Stimulated activated CD4-positive, alpha-beta T cell treated with anti-CD3 and anti-CD28 coated beads, Interleukin-4, amount 100 ng/mL, for 24 hours (primary cell): ENCODE measurements at places on chromosomes 7 and 10.

GRCh38 chr10:117477961-117478670 is 64.4 kb upstream of the EMX2 start:
- DNase-seq: no peak

DNA sequence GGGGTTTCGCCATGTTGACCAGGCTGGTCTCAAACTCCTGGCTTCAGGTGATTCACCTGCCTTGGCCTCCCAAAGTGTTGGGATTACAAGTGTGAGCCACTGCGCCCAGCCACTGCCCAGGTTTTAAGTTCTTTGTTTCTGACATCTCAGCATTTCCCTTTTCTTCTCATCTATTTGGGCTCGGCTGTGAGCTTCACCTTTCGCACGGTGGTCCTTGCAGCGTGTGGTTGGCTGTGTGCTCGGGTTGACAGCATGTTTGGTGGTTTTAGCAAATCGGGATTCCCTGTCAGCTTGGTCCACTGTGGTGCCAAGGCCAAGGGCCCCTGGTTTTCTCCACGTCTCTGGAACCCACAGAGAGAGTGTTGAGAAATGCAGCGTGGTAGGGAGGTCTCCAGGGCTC is 138.8 kb downstream of the DNAJB6 start:
- DNase-seq: no peak

GRCh38 chr10:29859521-29860130 is 199.8 kb downstream of the JCAD start:
- DNase-seq: no peak

DNA sequence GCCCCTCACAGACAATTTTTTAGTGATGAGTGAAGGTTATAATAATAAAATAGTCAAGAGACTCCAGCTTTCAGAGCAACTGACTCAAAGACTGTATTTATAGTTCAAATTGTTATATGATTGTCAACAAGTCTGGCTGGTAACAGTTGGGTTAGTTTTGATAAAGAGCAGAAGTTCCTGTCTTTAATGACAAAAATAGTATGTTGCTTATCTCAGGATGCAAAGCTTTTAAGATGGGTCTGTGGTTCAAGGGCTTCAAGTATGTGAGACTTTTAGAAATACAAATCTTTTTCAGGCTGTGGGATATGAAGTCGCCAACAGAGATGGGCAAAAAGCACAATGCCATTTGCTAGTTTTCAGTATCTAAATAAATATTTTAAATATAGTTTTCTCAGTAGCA is 118.4 kb downstream of the ABCA13 start:
- DNase-seq: no peak

DNA sequence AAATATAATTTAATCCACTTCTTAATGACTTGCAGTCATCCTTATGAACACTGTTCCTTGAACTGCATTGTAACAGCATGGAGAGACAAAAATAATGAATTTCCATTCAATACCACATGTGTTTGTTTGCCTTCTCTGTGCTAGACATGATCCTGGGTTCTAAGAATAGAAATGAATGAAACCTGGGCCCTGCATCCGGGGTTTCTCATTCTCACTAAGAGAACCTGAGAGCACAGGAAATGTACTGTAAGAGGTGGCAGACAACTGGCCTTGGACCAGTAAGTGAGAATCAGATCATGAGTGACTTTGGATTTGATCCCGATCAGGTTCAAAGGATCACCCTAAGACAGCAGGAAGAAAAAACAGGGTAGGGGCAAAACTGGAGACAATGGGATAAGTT is 37.2 kb upstream of the CUL1 start:
- no peak for DNase-seq

GRCh38 chr7:132840199-132840598 is 241.7 kb downstream of the CHCHD3 start:
- DNase-seq: no peak

DNA sequence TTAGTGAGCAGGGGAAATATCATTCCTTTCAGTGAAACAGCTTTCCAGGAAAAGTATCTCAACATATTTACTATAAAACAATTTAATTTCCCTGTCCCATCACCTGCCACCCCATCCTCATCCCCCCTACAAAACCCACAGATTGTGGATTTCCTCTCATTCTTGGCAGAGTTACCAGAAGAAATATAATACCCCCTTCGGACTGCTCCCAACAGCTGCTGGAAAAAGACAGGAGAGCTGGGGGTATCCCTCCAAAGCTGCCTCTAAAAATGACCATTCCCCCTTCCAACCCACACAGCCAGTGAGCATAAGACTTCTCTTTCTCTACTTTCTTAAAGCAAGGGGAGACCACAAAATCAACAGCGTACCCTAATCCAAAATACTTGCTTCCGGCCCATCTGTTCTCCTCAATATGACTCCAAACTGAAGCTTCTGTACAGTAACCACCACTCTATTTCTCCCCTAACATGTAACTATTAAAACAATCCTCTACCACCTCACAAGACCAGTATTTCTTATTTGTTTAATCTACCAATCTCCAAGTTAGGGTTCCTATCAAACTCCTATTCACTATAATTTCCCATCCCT is 7.8 kb downstream of the FBXW4 start:
- no peak for DNase-seq

GRCh38 chr7:30348083-30348560 is 63.7 kb downstream of the ZNRF2 start:
- peak; percentile 59 for DNase-seq

DNA sequence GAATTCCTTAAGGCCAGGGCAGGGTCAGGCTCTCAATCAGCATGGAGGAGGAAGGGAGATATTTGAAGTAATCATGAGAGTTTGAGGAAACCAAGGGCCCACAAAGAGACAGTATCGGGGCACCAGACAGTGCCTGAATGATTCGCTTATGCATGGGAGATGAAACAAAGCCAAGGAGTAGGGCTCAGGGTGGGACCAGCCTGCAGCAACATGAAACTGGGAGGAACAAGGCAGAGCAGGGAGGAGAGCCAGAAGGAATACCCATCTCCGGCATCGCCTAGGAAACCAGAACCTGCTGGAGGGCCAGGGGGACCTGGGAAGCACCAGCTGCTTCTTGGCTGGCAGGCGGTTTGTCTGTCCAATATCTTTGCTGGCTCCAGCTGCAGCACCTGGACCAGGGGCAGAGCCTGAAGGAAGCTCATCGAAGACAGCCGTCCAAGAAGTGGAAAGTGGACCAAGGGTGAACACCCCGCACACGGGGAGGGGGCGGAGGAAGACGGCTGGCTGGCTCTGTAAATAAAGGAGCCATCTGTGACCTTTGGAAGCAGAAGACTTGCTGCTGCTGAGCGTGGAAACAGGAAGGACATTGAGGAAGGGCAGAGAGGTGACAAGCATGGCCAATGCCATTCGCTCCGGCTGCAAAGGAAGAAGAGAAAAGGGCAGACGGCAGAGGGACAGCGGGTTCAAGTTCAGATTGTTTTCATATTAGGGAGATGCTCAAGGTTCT is 34.4 kb upstream of the ECHDC3 start:
- no peak for DNase-seq

- DNase-seq: no peak
Observed at GRCh38 chr7:131953184-131953583, 396.8 kb upstream of the PODXL start.

DNA sequence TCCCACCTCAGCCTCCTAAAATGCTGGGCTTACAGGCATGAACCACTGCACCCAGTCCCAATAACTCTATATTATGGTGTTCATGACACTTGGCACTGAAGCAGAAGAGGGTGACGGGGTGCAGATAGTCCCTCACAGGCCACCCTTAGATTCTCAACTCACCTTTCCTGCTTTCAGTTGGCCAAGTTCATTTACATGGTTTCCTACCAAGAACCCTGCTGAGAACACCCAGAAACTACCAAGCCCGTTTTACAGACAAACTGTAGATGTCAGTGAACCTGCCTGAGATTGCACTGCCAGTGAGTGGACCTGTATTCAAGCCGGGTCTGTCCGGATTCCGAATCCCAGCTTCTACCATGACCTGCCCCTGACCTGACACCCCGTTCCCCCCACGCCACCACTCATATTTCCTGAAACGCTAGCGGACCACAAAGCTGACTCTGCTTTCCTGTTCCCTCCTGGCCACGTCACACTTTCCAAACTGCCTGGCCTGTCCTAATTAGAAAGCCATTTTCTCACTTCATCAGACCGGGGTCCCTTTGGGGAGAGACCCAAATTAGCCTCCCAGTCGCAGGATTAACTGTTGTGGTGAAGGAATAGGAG is 17.3 kb downstream of the GRID2IP start:
- DNase-seq: peak; percentile 47

GRCh38 chr7:69799990-69800389 is 201.7 kb downstream of the AUTS2 start:
- DNase-seq: no peak

DNA sequence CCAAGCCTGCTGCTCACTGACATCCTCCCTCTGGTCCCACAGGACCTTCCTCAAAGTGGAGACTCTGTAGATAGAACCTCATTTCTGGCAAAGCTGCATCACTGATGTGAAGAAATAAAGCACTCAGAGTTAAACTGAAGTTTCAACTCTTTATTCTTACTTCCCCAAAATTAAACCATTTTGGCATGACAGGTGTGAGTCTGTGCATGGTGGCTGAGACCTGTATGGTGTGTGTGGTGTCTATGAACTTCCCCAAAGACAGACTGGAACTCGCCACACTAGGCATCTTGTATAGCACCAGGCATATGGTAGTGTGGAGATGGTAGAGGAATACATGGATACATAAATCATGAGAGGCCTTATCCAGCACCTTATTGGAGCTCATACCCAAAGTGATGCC is 6.6 kb upstream of the WDFY4 start:
- DNase-seq: no peak

DNA sequence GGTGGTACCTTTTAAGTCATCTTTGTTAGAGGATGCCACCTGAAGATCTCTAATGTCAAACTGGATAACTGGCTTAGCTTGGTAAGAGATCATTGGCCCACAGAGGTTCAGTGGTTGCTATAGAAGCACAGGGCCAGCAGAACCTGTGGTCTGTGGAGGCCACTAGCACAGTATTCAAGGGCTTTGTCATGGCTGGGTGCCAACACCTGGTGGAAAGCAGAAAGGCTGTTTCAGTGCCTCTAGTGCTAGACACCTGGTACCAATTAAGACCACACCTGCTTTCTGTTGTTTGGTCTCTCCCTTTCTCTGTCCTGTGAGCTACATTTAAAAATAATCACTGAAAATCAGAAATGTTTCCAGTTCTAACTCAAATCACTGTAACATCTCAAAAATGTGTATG is 10.0 kb upstream of the PCGF5 start:
- DNase-seq: no peak

- DNase-seq: no peak
Observed at GRCh38 chr7:155541986-155542675, 4.2 kb downstream of the CNPY1 start.

DNA sequence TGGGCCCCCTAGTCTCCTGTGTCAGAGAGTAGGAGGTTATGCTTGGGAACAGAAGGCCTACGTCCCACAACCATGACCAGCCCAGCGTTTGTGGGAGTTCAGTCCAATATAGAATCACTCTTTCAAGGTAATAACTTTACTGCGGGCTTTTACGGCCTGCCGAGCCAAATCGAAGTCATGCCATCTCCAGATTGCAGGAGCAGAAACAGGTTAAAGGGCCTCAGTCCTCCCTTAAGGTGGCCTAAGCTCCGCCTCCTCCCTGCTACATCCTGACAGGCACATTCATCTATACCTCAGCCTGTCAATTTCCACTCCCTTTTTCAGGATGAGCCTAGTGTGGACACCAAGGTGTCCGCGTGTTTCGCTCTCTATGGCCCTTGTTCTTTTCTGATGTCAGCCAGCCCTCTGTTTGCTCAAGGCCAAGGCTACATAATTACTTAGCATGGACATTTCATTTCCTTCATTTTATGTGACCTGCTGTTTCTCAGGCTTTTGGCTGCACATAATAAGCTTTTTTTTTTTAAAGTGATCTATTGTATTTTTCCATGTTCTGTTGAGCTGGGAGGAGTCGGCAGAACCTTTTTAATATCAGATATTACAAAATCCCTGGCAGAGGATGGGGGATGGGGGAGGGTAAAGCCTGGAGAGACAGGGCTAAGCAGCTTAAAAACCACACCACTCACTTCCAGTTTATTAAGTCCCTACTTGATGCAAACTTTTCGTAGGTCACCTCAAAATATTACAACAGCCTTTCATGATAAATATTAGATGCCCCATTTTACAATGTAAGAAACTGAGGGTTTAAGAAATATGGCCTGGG is 84.6 kb downstream of the CACNB2 start:
- DNase-seq: no peak

- peak; percentile 14 for DNase-seq
Observed at GRCh38 chr10:118594392-118595063, 920 bp downstream of the PRLHR start.

DNA sequence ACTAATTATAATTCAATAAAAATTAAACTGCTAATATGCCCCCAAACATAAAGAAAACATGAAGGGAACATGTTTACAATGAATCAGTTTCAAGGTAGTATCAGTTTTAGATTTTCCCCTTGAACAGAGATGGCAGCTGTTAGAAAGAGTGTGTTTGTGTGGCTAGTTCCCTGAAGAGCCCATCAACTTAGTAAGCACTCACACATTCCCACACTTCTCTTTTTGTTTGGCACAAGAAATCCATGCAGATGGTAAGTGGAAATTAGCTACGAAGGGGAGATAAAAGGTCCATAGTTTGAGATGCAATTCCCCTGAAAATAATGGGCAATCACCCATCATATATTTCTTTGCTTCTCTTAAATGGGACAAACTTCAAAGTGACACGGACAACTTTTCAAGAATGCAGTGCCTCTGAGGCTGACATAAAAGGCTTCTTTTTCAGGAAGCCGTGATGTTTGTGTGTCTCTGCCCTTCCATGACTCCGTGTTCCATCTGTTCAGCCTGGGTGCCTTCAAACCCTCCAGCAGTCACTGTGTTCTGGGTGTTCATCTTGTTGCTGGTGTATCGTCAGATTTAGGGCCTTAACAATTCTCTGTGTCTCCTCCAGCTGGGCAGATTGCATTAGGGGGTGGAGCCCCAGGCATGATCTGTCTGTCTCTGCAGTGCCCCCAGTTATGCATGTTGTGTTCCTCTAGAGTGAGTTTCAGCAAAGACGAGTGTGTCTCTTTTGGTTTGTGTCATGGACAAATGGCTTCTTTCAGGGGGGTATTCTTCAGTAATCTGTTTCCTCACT is 259.5 kb upstream of the NPY start:
- no peak for DNase-seq

DNA sequence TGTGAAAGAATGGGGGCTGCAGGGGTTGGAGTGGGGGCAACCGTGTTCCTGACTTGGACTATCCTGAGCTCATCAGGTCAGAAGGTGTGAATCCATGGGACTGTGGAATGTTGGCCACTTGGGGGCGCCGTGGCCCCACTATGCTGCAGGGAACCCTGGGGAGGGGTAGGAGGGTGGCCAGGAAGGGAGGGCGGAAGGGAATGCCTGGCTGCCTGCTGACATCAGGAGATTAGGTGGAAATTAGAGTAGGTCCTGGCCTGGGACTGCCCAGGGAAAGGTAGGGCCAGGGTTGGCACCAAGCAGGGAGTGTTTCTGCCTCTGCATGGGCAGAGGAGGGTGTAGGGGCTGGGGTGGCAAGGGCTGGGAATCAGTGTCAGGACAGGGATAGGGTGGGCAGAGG is 65.8 kb upstream of the PRSS58 start:
- peak; percentile 44 for DNase-seq

GRCh38 chr7:90412458-90413184 is 9.4 kb downstream of the CLDN12 start:
- DNase-seq: peak; percentile 11
